ENCODE measurements at places on chromosomes 7 and 10.

- no peak for DNase-seq
Measured at GRCh38 chr7:279821-280220, 10.1 kb upstream of the FOXL3 start.

DNA sequence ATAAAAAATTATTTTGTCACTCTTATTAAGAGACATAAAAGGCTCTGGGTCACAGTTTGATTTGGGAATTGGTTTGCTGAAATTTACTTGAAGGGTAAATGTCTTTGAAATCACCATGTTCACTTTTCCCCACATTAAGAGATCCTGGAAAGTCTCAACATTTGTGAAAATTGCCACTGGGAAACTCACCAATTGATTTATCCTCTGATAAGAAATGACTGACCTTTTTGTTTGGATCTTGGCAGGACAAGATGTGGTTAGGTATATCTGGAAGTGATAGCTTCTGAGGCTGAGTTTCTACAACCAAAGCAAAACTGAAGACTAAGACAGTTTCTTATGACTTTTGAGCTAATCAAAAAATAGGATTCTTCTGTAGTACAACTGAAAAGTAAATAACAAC is 107.1 kb upstream of the TMEM106B start:
- DNase-seq, result no peak

DNA sequence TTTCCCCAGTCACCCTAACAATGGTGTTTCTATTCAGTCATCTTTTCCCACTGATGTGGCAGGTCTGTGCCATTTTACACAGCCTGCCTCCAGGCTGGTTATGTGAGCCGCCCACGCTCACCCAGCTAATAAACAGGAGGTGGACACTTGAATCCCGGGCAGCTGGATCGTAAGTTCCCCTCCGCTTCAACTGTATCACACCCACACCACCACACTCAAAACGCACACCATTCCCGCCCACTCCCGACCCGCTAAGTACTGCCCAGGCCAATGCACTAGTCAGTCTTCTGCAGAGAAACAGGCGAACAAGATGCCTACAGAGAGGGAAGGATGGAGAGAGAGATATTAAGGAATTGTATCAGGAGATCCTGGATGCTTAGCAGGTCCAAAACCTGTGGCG is 38.9 kb upstream of the PFKP start:
- DNase-seq, result no peak

GRCh38 chr10:128322106-128322505 is 195.9 kb upstream of the MKI67 start:
- no peak for DNase-seq

DNA sequence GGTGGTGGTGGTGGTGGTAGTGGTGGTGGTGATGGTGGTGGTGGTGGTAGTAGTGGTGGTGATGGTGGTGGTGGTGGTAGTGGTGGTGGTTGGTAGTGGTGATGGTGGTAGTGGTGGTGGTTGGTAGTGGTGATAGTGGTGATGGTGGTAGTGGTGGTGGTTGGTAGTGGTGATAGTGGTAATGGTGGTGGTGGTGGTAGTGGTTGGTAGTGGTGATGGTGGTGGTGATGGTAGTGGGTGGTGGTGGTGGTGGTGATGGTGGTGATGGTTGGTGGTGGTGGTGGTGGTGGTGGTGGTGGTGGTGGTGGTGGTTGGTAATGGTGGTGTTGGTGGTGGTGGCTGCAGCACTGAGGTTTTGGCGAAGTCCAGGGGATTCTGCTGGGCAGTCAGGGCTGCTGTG is 58.5 kb downstream of the TMEM130 start:
- DNase-seq, result no peak

DNA sequence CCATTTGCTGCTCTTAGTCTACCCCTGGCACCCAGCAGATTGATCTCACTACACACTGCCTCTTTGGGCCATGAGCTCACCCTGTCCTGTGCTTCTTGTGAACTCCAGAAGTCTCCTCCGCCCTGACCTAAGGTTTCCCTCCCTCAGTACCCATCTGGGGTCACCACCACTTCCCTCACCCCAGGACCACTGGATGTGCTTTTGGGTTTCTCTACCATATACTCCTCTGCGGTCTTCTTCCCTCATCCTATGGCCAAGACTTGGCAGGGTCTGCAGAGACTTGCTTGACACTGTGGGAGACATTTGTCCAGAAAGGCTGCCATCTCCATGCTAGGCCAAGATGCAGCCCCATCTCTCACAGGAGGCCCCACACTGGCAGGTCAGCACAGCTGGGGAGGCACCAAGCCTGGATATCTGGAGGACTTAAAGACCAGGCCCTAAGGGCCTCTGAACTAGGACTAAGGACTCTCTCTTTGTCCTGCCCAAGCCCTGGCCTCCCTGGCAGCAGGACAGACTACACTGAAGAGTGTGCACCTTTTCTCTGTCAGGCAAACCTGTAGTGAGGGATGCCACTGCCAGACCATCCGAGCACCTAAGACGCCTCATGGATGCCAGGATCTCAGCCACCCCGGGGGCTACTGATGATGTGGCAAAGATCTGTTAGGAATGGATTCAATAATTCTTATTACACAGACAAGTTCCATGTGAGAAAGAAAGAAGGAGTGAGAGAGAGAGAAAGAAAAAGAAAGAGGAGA is 134.6 kb downstream of the ZNF467 start:
- no peak for DNase-seq

GRCh38 chr7:43111630-43112458 is 603 bp upstream of the HECW1 start:
- DNase-seq, result no peak

DNA sequence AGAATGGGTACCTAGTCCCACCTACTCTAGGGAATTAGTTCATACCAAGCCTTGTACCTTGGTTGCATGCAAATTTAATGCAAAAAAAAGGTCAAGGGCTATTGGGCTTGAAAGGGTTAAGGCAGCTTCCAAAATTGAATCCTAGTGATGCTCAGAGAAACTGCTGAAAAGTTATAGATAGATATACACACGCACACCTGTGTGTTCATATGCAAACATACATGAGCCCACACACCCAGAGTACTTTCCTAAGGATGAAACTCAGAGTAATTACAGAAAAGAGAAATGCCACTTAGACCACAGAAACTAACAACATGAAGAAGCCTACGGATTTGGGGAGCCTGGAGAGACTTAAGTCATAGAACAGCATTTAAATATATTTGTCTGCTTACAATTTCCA is 1.5 kb downstream of the SLC25A13 start:
- peak; percentile 22 for DNase-seq

Data from natural killer cell (primary cell).